Activated naive CD8-positive, alpha-beta T cell treated with anti-CD3 and anti-CD28 coated beads, Interleukin-2, amount 10 ng/mL, durations not matched to agents 7 days and 5 days (primary cell): ENCODE measurements at places on chromosomes 13 and 19. TPM values are rescaled to one million over a fixed set of nuclear protein-coding genes. Genes with fewer than 3 reads are reported as not detected.

GRCh38 chr13:106721599-106721998, 153.7 kb upstream of the ARGLU1 start:
- DNase-seq = no peak
- H3K27ac ChIP-seq = no peak overlapping the region
- no peaks in the 10 kb centered on the region for H3K36me3 ChIP-seq
- H3K27me3 ChIP-seq = peaks cover 2% of the 10 kb centered on the region
- no peak overlapping the region for H3K4me3 ChIP-seq
- no peaks in the 10 kb centered on the region for H3K4me1 ChIP-seq

Gene TDRD12
- total RNA-seq = 0.26 TPM

Gene FXYD5
- 353 TPM for total RNA-seq

Gene ABCA7
- total RNA-seq = 145 TPM

Gene EBI3
- total RNA-seq = 0.34 TPM

Gene FBXO17
- total RNA-seq = not detected

GRCh38 chr13:84744203-84744602, 861.9 kb upstream of the SLITRK1 start:
- no peak overlapping the region for H3K27ac ChIP-seq
- DNase-seq = no peak
- H3K4me1 ChIP-seq = no peaks in the 10 kb centered on the region

DNA sequence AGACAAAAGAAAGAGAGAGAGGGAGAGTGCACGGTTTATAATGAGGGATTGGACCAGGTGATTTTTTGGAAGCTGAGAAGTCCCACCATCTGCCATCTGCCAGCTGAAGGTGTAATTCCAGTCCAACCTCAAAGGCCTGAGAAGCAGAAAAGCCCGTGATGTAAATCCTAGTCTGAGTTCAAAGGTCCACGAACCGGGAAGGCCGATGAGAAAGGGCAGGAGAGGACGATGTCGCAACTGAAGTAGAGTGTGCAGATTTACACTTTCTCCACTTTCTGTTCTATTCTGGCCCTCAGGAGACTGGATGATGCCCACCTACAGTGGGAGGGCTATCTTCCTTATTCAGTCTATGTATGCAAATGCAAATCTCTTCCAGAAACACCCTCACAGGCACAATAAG, 500.0 kb downstream of the DIAPH3 start:
- no peak overlapping the region for H3K4me3 ChIP-seq
- no peak overlapping the region for H3K27ac ChIP-seq
- peaks cover 6% of the 10 kb centered on the region for H3K36me3 ChIP-seq

Gene NAT14
- 14.5 TPM for total RNA-seq

- no peak overlapping the region for H3K27ac ChIP-seq
- no peak for DNase-seq
- no peaks in the 10 kb centered on the region for H3K4me1 ChIP-seq
- no peak overlapping the region for H3K4me3 ChIP-seq
- H3K36me3 ChIP-seq = no peaks in the 10 kb centered on the region
Measured at GRCh38 chr13:75931116-75931515, 295.0 kb downstream of the LMO7 start.

GRCh38 chr19:50661023-50661422, 11.8 kb downstream of the C19orf81 start:
- H3K27ac ChIP-seq = no peak overlapping the region
- DNase-seq = no peak
- peaks cover 35% of the 10 kb centered on the region for H3K27me3 ChIP-seq
- no peaks in the 10 kb centered on the region for H3K36me3 ChIP-seq

DNA sequence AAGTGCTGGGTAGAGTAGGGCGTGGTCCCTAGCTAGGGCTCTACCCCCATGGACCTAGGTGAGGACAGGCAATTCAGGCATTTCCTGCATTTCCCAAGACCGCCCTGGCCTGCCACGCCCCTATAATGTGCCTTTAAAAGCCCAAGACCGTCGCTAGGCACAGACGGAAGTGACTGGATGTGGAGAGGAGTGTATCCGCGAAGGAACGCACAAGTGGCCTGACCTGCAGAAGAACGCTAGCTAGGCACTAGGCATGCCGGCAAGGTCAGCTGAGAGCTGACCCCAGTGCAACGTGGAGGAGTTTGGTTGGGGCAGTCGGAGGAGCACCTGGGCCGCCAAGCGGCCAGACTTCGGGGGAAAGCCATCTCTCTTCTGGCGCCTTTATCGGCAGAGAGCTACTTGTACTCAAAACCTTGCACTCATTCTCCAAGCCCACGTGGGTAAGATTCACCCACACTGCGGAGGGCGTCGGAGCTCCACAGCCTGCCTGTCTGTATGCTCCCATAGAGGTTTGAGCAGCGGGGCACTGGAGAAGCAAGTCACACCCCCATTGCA, 370.0 kb downstream of the FGF9 start:
- peak overlapping the region; percentile 53 for H3K27ac ChIP-seq
- DNase-seq = no peak
- H3K27me3 ChIP-seq = no peaks in the 10 kb centered on the region
- H3K4me3 ChIP-seq = peak overlapping the region; percentile 86
- peaks cover 5% of the 10 kb centered on the region for H3K4me1 ChIP-seq

GRCh38 chr13:22944378-22944777, 236.4 kb upstream of the SGCG start:
- no peaks in the 10 kb centered on the region for H3K4me1 ChIP-seq
- H3K27ac ChIP-seq = no peak overlapping the region
- no peaks in the 10 kb centered on the region for H3K27me3 ChIP-seq
- DNase-seq = no peak

DNA sequence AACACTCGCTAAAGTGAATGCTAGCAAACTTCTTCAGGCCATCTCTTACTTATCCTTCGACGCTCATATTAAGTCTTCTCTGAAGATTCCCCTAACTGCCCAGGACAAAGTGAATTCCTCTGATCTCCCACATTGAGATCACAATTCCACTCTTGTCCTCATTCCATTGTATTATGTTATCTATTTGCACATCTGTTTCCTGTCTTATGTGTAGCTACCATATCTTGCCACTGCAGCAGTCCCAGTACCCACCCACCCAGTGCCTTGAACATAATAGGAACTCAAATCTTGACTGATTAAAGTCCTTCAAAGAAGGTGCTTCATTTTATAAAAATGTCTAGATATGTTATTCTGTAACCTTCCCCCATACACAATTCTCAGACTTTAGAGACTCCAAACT, 702.3 kb downstream of the DIAPH3 start:
- no peak for DNase-seq
- H3K4me1 ChIP-seq = peaks cover 13% of the 10 kb centered on the region
- no peak overlapping the region for H3K4me3 ChIP-seq
- peaks cover 7% of the 10 kb centered on the region for H3K27me3 ChIP-seq

Gene FLT1
- 0.51 TPM for total RNA-seq

Gene C19orf33
- total RNA-seq = not detected

Gene COPE
- total RNA-seq = 213 TPM

GRCh38 chr13:74221752-74222151, 87.5 kb upstream of the KLF12 start:
- no peak overlapping the region for H3K4me3 ChIP-seq
- H3K27ac ChIP-seq = no peak overlapping the region
- peaks cover 1% of the 10 kb centered on the region for H3K27me3 ChIP-seq
- no peaks in the 10 kb centered on the region for H3K4me1 ChIP-seq

Gene RASIP1
- total RNA-seq = not detected

DNA sequence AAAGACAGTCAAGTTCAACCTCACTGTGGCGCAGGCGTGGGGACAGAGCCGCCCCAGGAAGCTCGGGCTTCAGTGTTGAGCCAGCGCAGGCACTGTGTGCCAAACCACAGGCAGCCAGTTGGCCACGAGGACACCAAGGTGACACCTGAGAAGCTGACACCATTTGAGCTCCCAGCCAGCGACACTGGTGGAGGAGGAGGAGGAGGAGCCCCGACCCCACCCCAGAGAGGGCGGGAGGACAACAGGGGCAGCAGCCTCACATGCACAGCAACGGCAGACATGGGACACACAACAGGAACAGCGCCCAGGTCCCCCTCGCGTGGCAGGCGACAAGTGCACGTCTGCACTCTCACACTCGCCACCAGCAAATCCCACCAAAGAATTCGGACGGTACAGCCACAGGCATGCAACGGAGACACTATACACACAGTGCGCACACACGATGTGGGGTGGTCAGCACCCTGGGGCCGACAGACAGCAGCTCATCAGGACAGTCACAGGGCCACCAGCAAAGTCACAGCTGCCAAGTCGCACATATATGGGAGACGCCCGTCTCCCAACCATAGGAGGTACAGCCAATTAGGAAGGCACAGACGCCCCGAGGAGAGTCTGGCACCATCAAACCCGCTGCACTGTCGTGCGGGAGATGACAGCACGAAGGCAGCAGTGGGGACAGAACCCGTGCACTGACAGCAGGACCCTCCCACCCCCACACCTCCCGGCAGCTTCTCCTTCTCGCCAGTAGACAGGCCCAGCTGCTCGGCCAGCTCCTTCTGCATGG, 3.4 kb downstream of the EIF3G start:
- peaks cover 22% of the 10 kb centered on the region for H3K4me1 ChIP-seq
- H3K27ac ChIP-seq = peak overlapping the region; percentile 54
- H3K36me3 ChIP-seq = peaks cover 10% of the 10 kb centered on the region
- H3K27me3 ChIP-seq = no peaks in the 10 kb centered on the region

- H3K27ac ChIP-seq = no peak overlapping the region
- no peak overlapping the region for H3K4me3 ChIP-seq
Measured at GRCh38 chr13:37225414-37226070, 120.1 kb upstream of the CSNK1A1L start.

DNA sequence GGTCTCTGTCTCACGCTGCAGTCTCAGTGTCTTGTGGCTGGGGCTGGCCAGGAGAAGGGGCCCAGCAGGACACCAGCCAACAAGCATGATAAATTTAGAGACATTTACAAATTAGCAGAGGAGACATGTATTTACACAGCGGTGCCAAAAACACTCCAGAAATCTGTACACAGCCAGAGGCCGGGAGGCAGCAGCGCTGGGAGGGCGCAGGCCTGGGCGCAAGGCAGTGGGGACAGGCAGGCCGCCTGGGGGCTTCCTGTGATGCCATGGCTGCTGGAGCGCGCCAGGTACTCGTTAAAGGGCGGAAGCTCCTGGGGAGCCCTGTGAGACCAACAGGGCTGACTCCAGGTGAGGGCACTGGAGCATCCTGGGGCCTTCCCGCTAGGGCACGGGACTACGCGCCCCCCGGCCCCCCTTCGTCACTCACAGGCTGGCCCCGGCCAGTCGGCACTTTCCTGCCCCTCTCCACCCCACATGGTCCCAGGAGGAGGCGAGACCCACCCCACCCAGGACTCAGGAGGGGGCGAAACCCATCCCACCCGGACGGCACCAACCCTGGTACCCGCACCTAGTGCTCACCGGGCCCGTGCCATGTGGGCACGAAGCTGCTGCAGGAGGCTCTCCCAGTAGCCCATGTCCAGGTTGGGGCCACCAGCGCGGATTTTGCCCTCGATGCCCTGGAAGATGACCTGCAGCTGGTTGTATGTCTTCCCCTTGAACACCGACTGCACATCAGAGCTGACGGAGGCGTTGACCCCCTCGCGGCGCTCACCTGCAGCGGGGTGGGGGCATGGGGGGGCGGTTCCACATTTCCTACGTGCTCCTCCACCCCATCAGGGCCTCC, 7.4 kb upstream of the TBXA2R start:
- peaks cover 7% of the 10 kb centered on the region for H3K4me1 ChIP-seq
- H3K4me3 ChIP-seq = no peak overlapping the region
- peaks cover 5% of the 10 kb centered on the region for H3K36me3 ChIP-seq
- no peak overlapping the region for H3K27ac ChIP-seq
- H3K27me3 ChIP-seq = no peaks in the 10 kb centered on the region

DNA sequence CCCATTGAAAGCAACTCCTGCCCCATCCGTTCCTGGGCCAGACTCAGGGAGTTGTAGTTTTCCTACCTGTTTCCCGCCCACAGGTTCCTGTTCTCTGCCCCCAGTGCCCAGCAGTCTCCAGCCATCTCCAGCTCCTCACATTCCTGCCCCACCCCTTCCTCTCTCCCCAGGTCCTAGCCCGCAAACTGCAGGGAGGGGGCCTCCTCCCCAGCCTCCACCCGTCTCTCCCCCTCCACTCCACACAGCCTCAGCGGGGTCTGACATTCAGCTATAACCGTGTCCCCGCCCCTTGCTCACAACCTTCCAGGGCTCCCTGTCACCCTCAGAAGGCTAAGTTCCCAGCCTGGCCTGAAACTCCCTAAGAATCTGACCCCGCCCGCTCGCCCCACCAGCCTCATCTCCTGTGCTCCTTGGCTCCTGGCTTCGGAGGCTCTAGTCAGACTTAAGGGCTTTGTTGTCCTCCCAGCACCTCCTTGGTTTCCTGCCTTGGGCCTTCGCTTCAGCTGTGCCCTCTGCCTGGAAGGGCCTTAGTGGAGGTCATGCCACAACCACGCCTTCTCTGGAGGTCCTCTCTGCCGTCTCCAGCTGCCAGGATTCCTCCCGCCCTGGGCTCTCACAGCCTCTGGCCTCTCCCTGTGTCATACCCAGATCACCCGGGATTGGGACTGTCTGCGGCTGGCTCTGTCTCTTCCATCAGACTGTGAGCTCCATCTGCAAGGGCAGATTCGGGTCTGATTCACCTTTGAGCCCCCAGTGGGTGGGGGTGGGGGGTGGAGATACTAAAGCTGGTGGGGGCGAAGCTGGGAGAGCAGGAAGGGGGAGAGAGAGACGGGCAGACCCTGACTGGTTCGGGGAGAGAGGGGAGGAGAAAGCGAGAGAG, 5.1 kb upstream of the SPACA6 start:
- H3K27me3 ChIP-seq = peaks cover 20% of the 10 kb centered on the region
- H3K36me3 ChIP-seq = peaks cover 4% of the 10 kb centered on the region
- no peak overlapping the region for H3K27ac ChIP-seq
- H3K4me3 ChIP-seq = peak overlapping the region; percentile 81
- no peak for DNase-seq

DNA sequence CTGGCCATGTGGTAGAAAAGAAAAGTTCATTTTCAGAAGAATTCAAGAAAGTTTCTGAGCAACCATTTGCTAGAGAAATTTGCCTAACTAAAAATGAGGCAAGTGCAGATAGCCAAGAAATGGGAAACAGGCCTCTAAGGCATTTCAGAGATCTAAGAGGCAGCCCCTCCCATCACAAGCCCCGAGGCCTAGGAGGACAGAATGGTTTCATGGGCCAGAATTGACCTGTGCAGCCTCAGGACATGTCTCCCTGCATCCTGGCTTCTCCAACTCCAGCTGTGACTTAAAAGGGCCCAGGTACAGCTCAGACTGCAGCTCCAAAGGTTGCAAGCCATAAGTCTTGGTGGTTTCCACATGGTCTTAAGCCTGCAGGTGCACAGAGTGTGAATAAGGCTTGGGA, 3.3 kb upstream of the ZNF546 start:
- no peak overlapping the region for H3K4me3 ChIP-seq
- no peak for DNase-seq
- peaks cover 31% of the 10 kb centered on the region for H3K4me1 ChIP-seq
- peaks cover 30% of the 10 kb centered on the region for H3K36me3 ChIP-seq

Gene SLC27A5
- total RNA-seq = 13.7 TPM

GRCh38 chr13:33524086-33524485, 238.5 kb upstream of the STARD13 start:
- H3K27ac ChIP-seq = no peak overlapping the region
- H3K4me1 ChIP-seq = peaks cover 5% of the 10 kb centered on the region
- H3K4me3 ChIP-seq = no peak overlapping the region
- no peaks in the 10 kb centered on the region for H3K27me3 ChIP-seq
- H3K36me3 ChIP-seq = no peaks in the 10 kb centered on the region

- no peaks in the 10 kb centered on the region for H3K27me3 ChIP-seq
- peak; percentile 79 for DNase-seq
- peak within 1 kb of the TSS; percentile 99 for H3K27ac ChIP-seq
- H3K4me3 ChIP-seq = peak within 1 kb of the TSS; percentile 85
Measured at GRCh38 chr19:51372649-51373504, at the start of gene NKG7. Gene NKG7, minus strand, starts transcription at chr19:51372654. Its CDS starts 119 bp downstream, at chr19:51372535.

Gene KRTDAP
- total RNA-seq = not detected
